Nephron progenitor cell (in vitro differentiated cells): ENCODE measurements at places on chromosomes 16 and 17.

DNA sequence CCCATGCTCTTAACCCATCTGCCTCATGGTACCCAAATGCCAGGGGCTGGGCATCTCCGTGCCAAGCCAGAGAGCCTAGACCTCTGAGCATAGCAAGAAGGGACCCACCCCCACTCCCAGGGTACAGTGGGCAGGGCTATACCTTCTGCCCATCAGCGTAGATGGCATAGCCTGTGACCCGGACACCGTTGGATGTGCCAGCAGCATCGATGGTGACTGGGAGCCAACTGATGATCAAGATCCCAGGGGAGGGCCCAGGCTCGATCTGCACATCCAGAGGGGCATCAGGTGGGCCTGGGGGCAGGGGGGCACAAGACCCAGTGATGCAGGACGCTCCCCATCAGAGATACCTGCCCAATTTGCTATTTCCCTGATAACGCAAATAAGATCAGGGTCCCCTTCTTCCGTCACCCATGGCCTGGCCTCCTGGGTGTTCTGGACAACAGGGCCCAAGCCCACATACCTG is 17.1 kb downstream of the TSPOAP1 start:
- no peak for DNase-seq

DNA sequence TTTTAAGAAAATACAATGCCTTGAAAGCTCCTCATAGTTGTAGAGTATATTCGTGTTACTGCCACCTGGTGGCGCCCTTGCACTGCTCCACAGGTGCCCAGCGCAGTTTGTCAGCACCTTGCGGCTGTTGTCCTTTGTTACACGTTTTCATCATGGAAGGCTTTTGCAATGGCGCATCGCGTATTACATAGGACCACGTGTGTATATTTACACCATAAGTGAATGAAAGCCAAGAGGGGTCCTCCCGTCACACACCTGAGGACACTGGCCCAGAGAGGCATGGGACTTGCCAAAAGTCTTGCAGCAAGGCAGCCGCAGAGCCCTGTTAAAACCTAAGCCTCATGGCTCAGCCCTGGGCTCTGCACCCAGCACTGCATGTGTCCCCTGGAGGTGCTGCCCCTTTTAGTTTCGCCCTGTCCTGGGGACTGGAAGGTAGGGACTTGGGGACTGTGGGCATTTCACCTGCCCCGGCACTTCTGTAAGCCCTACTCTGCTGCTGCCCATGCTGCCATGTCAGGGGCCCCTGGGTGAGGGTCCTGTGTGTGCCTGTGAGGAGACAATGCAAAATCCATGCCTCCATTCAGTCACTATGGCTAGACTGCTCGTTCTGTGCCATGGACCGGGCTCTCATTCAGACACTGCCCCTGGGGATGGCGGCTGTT is 24.3 kb downstream of the POLR3E start:
- DNase-seq, result peak; percentile 70

DNA sequence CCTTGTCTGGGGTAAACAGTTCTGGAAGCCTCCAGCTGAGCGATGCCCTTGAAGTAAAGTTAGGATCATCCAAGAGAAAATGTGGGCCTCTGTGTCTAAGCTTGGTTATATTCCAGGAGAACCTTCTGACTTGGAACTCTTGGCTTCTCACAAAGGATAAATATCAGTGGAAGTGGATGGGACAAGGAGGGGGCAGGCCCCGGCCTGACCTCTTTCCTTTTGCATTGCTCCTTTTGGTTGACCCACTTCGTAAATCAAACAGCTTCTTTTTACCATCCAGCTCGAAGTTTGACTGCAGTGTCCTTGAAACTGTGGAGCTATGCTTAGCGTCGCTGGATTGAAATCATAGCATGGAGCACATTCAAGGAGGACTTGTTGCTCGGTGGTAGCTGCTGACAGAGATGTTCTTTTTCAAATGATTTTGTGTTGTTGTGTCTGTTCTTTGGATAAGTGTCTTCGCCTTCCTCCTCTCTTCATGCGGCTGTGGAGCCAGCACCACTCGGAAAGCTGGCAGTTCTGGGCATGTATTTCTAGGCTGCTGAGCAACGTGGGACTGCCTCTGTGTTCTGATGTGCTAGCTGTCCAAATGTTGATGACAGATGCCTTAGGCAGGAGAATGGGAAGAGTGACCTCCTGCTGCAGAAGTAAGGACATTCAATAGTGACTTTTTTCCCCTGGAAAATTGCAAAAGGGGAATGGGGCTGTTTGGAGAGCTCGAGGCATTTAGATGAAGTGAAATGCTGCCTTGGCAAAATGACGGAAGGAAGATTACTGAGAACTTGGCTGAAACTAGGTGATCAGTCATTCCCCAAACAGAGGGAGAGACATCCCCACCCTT is 4.5 kb downstream of the MINK1 start:
- DNase-seq, result no peak

DNA sequence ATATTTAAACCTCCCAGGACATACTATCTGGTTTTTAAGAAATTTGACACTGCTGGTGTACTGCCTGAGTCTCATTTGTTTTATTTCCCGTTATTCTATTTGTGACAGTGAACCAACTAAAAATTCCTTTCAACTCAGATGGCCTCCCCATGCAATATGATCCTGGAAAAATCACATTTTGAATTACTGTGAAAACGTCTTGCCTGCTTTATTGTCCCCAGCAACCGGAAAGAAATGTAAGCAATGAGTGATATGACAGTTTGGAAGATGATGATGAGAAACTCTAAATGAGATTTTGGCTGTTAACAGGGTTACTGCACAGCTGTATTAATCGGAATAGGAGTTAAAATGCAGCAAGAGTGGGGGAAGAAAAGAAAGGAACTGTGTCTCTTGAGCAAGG is 590.7 kb upstream of the CDH5 start:
- DNase-seq, result no peak

DNA sequence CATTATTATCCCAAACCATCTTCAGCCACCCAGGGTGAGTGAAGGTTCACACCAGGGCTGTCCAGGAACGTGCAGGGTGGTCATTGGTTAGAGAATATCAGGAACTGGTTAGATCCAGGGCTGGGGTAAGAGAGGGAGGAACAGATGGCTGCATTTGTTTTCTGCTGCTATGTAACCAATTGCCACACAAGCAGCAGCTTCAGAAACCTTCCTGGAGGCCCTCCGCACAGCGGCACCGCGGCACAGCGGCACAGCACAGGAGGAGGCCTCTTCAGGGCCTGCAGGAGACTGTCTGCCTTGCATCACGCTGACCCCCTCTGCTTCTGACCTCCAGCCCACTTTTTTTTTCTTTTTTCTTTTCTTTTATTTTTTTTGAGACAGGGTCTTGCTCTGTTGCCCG is 86.1 kb downstream of the KCNJ12 start:
- DNase-seq, result no peak

- DNase-seq, result no peak
Observed at GRCh38 chr17:71936977-71937376, 183.8 kb upstream of the SOX9 start.

DNA sequence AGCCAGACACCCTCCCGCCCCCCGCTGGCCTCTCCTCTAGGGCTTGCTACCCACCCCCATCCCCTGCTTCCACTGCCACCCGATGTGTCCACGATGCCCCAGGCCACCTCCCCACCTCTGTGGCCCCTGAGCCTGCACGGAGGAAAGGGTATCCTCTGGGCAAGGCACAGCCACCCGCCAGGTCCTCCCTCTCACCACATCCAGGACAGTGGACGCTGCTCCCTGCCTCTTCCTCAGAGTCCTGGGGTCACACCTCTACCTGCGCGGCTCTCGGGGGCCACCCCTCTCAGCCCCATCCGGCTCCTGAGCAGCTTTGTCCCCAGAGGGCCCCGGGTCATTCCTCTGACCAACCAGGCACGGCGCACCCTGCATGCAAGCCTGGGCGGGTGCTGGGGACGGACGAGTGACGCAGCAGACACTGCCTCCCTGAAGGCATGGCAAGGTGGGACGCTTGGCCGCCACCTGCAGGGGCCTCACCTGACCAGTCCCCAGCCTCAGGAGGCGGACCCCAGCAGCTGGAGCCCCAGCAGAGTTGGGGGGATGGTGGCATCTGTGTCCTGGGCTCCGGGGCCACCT is 24.8 kb downstream of the FLYWCH1 start:
- DNase-seq, result no peak

DNA sequence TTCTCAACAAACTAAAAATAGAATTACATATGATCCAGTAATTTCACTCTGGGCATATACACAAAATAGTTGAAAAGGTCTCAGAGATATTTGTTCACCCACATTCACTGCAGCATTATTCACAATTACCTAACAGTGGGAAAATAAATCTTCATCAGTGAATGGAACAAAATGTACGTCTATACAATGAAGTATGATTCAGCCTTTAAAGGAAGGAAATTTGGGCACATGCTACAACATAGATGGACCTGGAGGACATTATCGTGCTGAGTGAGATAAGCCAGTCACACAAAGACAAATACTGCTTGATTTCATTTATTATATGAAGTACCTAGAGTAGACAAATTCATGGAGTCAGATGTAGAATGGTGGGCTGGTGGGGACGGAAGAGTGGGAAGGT is 47.0 kb downstream of the MFSD11 start:
- DNase-seq, result no peak

DNA sequence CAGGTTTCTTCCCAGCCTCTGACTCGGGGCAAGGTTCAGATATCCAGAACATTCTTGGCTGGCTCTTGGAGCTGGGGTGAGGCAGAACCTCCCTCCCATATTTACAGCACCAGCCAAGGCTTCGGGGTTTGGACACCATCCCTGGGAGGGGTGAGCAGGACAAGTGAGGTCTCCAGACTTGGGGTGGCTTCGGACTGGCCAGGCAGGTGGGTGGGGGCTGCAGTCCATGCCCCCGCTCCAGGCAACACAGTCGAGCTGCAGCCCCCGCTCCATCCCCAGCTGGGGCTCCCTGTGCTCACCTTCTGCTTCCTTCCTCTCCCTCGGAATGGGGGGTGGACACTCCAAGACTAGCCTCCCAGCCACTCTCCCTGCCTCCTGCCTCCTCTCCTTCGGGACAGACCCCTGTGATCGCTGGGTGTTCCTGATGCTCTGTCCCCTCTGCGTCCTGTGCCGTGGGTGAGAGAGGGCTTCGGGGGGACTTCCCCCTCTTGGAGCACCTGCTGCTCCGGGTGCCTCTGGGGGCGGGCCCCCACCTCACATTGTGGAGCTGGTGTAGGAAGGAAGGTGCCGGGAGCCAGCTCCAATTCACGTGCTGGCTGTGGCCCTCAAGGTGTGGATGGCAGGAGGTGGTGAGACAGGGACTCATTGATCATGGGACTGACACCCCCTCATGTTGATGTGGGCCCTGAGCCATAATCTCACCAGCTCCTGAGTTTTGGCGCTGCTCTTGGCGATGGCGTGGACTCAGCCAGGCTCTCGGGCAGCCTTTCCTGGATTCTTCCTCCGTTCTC is 189.2 kb downstream of the SEC14L1 start:
- no peak for DNase-seq

DNA sequence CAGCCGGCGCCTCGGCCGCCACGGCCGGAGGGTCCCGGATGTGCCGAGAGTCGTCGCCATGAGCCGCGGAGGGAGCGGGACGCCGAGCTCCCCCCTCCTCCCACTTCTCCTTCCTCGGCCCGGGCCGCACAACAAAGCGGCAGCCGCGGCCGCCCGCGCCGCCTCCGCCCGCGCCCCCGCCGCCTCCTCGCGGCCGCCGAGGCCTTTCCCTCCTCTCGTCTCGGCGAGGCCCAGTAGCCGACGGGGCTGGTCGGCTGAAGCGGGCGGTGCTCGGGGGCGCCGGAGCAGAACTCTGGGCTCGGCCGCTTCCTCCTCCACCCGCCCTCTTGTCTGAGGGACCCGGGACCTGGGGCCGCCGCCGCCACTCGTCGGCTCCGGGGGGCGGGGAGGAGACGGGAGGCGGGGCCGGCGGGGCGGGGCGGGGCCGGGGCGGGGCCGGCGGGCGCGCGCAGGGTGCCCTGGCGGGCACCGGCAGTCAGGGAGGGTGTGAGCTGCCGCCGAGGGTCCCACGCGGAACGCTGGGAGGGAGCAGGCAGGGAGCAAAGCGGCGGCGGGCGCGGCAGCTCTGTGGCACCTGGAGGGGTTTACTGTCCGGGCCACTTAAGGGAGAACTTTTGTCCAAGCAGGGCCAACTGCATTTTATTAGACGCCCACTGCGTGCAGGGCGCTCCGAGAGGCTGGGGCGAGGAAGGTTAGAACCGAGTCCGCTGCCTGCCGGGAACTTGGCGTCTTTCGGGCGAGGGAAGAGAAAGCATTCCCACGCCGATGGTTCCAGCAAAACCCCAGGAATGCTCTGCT is at the start of gene SMURF2:
Gene SMURF2 (minus strand): TSS at position 332 of the 798 bp plus-strand sequence. CDS start 427 bp downstream, outside the sequence.
- peak; percentile 84 for DNase-seq

DNA sequence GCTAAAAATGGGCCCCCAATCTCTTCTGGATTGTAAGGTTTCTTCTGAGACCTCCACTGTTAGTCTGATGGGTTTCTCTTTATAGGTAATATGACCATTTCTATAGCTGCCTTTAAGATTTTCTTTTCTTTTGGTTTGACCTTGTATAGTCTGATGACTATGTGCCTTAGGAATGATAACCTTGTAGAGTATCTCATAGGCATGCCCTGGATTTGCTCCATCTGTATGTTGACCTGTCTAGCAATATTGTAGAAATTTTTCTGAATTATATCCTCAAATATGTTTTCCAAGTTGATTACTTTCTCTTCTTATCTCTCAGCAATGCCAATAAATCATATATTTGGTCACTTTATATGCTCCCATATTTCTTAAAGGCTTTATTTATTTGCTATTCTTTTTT is 1403.8 kb upstream of the GOT2 start:
- no peak for DNase-seq

DNA sequence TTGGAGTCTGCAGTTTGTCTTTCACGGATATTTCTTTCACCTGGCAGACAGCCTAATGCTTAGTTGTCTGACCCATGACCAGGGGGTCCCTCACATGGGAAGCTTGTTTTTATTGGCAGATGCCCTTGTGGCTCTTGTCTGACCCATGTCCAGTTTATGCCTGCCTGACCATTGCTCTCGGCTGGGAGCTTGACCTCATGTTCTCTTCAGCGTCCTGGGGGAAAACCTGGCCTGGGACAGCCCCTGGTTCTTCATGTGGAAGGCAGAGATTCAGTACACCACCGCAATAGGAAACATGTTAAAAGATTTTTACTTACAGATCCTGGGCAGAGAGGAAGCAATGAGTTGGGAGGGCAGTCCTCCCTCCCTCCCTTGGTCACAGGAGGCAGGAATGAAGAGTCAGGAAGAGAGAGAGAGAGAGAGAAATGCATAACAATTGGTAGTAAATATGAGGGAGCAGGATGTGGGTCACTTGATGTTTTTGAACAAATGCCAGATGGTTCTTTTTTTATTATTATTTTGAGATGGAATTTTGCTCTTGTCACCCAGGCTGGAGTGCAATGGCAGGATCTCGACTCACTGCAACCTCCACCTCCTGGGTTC is 302.7 kb upstream of the MYOCD start:
- DNase-seq, result no peak

DNA sequence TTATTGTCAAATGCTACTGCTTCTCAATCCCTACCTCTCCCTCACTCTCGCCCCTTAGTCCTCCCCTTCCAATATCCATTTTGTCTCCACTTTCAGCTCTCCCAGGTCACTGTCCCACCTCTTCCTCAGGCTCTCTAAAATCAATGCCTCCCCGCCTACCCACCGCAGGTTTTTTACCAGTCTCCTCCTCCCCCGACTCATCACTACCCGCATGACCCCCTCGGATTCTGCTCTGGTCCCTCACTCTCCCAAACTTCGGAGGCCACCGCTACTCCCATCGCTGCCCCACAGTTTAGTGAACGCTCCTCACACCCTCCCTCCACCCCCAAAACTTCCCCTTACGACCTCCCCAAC is 513 bp downstream of the CRLF3 start:
- DNase-seq, result peak; percentile 36
